Fibroblast of gingiva (primary cell): ENCODE measurements at places on chromosomes 4 and X.

DNA sequence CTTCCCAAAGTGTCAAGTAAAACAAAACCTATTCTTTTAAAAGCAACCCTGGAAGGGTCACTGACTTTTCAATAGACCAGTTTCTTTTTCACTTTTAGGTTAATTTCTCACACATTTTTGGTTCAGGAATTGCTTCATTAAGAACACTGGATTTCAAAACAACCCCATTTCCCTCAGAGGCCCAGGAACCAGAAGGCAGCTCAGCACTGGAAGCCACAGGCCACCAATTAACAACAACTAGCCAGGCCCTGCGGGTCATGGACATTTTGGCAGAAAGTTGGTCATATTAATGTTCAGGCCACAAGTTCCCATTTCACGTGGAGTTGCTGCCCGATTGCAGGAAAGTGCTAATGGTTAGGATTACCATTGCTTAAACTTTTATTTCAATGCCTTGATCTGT is 39.8 kb downstream of the HAND2 start:
- DNase-seq = peak; percentile 75

- DNase-seq = peak; percentile 80
Measured at GRCh38 chr4:38678078-38678477, 14.1 kb downstream of the KLF3 start.

DNA sequence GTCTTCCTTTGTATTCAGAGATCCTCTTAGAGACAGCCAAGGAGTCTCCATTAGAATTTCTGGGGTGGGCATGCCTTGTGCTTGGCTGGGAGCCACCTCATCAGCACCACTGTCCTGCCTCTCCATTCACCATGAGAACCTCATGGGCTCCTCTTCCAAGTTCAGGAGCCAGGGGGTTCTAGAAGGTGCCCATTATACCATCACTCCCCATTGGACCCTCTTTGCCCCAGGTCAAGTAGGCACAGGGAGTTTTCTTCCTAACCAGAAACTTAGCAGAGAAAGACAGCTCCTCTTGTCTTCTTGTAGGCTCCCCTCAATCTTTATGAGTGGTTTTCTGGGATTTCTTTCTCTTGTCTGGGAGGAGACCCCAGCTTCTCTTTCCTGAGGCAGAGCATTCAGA is 31.1 kb downstream of the ASMT start:
- DNase-seq = no peak

DNA sequence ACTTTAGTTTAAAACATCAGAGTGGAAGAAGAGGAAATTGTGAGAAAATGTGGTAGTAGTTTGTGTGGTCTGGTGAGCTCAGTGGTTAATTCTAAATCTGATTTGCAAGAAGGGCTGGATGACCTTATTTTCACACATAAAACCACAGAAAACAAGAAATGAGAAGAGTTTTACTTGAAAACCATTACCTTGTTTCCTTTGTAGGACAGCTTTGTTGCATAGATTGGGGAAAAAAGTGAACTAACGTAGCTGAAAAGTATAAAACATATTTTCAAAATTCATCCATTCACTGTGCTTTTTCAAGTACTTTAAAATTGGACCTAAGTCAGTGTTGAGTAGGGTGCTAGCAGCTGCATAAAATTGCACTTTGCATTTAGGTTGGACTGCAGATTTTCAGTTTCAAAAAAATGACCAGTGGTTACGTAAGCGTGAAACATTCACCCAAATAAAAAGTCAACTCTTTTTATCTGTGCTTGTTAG is 211.3 kb downstream of the ARHGAP10 start:
- DNase-seq = no peak

- DNase-seq = no peak
Measured at GRCh38 chrX:105114554-105115130, 105.9 kb downstream of the TEX13A start.

DNA sequence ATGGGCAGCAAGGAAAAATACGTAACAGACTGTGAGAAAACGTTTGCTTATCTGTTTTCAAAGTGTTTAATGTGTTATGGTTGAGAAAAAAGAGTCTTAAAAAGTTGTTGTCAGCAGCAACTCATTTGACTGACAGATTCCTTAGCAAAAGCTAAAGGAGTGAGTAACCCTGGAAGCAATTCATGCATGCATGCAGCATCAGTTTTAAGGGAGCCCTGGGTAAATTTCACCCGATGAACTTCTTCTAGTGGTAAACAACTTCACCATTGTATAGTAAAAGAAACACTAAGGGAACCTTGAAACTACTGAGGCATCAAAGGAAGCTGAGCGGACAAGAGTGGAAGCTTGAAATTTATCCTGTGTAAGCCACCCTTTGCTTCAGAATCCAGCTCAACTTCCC is 583.2 kb upstream of the INTU start:
- peak; percentile 7 for DNase-seq

DNA sequence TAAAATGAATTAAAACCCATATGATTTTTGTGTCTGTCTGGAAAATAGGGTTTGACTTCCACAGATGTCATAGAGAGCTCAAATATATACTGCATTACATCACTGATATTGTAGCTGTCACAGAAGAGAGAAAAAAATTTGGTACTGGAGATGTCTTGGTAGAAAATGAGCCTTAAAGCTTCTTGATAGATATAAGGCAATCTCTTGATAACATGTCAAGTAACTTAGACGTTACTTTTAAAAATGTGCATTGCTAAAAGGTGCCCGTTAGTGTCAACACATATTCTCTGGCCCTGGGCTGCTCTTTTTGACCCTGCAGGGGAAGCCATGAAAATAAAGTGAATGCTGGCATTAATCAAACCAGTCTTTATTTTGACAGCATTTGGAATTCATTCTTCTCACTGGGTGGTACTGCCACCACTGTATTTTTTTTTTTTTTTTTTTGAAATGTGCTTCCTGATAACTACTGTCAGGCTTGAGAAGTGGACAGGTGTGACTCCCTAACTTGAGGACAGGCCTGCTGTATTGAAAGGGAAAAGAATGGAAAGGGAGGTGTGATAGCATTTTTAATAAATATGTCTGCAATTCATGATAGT is 53.0 kb upstream of the RAPGEF2 start:
- DNase-seq = no peak

DNA sequence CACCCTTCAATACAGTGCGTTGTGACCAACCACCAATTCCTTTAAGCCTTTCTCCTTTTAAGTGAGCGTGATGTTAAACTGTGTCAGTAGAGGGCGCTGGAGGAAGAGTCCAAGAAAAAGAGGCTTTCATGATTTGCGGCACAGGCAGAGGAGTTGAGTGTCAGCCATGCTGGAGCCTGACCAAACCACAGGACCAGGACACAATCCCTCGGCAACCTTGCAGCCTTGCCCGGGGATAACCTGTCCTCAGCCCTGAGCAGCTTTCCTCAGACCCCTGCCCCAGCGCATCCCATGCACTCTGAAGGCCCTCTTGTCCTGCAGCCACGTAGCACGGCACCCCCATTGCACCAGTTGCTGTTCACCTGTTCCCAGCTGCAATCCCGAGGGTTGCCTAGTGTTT is 53.5 kb upstream of the SMIM31 start:
- DNase-seq = no peak

DNA sequence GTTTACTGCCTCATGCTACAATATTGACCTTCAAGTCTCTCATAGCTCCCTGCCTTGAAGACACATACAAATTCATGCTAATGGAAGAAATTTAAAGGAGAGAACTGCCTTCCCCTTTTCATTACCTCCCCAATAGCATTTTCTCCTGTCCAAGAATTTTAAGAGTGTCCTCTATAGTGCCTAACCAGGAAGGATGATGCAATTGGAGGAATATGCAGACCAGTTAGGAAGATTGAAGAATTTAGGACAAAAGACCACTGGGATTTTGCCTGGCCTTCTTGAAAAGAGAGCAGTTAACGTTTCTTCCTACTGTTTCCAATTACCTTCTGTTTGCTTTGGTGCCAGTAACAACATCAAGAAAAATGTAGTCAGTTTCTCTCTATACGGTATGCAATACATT is 443.9 kb downstream of the INPP4B start:
- peak; percentile 41 for DNase-seq

- DNase-seq = no peak
Measured at GRCh38 chr4:27248829-27249228, 388.2 kb downstream of the STIM2 start.

- peak; percentile 36 for DNase-seq
Measured at GRCh38 chr4:52197306-52197705, 146.2 kb downstream of the SPATA18 start.

GRCh38 chr4:139030614-139031235 is 15.1 kb downstream of the NOCT start:
- DNase-seq = peak; percentile 76

- DNase-seq = no peak
Measured at GRCh38 chrX:131394384-131394783, 105.3 kb upstream of the IGSF1 start.

DNA sequence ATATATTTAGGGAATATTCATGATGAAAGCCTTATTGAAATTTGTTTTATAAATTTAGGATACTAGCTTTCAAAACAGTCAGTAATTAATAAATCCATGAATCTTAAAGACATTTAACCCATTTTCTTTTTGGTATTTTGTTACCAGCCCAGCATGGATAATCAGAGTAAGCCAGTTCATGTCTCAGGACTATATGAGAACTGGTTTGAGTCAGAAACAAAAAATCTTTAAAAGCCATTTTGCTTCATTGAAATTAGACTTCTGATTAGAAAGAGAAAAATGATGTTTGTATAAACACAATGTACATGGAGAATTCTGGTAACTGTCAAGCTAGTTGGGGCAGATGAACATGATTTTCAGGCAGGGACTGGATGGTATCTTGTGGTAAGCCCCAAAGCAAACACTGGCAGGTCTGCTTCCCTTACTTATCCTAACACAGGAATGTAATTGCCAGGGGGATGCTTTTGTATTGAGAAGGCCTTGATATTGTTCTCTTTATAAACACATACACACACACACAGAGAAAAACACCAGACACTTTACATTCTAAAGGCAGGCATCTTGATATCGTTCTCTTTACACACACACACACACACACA is 9.4 kb downstream of the ARHGAP10 start:
- peak; percentile 55 for DNase-seq

DNA sequence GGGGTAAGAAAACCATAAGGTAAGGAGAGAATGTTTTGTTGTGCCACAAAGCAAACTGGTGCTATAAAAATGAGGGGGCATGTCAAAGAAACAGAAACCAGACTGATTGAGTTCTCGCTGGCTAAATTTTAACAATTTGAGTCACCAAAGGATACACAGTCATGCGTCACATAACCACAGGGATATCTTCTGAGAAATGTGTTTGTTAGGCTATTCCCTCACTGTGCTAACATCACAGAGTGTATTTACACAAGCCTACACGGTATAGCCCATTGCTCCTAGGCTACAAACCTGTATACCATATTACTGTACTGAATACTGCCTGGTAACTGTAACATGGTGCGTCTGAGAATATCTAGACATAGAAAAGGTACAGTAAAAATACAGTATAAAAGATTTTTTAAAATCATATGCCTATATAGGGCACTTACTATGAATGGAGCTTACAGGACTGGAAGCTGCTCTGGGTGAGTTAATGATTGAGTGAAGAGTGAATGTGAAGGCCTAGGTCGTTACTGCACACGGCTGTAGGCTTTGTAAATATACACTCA is 50.1 kb downstream of the FBXW7 start:
- peak; percentile 59 for DNase-seq

DNA sequence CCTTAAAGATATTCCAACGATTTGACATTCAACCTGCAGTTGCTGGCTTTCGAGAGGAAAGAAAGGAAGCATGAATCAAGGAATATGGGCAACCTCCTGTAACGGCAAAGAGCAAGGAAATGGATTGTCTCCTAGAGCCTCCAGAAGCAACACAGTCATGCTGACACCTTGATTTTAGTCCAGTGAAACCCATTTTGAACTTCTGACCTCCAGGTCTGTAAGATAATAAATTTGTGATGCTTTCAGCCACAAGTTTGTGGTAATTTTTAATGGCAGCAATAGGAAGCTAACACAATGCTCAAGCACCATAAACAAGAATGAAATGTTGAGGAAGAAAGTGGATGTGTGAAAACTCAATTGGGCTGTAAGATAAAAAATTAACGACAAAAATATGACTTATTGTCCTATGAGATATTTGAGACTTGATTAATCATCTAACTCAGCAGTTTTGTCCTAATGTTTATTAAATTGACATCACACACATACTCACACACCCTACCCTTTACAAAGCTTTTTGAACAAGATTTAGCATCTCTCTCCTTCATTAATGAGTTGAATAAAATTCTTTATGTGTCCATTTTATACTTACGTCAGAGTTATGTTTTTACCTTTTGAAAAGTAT is 857.2 kb upstream of the INTU start:
- no peak for DNase-seq

- DNase-seq = no peak
Measured at GRCh38 chrX:45421806-45422205, 221.1 kb upstream of the DIPK2B start.

DNA sequence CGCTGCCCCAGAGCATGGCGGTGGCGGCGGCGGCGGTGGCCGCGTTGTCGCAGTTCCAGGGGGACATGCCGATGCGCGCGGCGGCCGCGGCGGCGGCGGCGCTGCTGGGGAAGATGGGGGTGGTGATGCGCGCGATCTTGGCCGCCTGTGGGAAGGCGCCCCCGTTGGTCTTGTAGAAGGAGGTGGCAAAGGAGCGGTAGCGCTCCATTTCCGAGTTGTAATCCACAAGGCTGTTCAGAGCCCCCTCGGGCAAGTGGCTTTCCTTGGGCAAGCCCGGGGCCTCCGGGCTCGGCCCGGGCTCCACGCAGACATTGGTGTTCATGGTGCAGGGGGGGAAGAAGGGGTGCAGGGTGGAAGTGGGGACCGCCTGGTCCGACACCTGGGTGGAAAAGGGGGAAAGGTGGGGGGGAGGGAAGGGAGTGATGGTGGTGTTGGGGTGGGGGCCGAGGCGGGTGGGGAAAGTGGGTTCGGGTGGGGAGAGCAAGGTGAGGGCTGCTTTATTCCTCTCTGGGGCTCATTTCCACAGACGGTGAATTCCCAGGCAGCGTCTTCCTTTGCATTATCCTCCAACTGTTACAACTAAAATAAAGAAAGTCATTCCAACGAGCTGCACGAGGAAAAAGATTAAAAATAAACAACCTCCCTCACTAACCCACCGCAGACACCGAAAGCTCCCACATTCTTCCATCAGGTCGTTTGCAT is 3.1 kb downstream of the CXXC4 start:
- no peak for DNase-seq

- DNase-seq = peak; percentile 78
Measured at GRCh38 chrX:31314921-31315320, 243.1 kb upstream of the FTHL17 start.

DNA sequence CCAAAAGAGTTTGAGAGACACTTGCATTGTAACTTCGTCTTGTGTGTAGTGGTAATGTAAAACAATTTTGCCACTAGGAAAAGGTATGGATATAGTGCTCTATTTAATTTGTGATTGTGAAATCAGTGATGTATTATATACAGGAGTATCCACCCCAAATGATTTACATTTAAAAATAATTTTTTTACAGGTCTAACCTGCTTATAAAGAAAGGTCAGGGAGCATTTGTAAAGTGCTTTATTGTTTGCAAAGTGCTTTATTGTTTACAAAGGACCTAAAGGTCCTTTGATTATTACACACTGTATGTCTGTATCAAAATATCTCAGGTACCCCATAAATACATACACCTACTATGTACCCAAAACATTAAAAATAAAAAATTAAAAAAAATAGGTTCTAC is 70.3 kb downstream of the DCK start:
- no peak for DNase-seq

GRCh38 chr4:118270492-118270891 is 82.3 kb downstream of the PRSS12 start:
- DNase-seq = peak; percentile 25
